Spinal cord (tissue), 10 donors: ENCODE measurements at places on chromosomes 6 and 20. TPM values are rescaled to one million over a fixed set of nuclear protein-coding genes. Genes with fewer than 3 reads are reported as not detected.

- no peaks in the 10 kb centered on the region for H3K36me3 ChIP-seq
- no peak for DNase-seq
- H3K4me1 ChIP-seq, result peaks cover 10% of the 10 kb centered on the region
- no peak overlapping the region for H3K27ac ChIP-seq
Observed at GRCh38 chr20:3901706-3902440, 12.7 kb downstream of the PANK2 start.

GRCh38 chr6:150152891-150153876 lies 10.3 kb downstream of the PPP1R14C start:
- peaks cover 10% of the 10 kb centered on the region for H3K4me1 ChIP-seq
- no peak for DNase-seq
- H3K27ac ChIP-seq, result no peak overlapping the region
- no peaks in the 10 kb centered on the region for H3K27me3 ChIP-seq

DNA sequence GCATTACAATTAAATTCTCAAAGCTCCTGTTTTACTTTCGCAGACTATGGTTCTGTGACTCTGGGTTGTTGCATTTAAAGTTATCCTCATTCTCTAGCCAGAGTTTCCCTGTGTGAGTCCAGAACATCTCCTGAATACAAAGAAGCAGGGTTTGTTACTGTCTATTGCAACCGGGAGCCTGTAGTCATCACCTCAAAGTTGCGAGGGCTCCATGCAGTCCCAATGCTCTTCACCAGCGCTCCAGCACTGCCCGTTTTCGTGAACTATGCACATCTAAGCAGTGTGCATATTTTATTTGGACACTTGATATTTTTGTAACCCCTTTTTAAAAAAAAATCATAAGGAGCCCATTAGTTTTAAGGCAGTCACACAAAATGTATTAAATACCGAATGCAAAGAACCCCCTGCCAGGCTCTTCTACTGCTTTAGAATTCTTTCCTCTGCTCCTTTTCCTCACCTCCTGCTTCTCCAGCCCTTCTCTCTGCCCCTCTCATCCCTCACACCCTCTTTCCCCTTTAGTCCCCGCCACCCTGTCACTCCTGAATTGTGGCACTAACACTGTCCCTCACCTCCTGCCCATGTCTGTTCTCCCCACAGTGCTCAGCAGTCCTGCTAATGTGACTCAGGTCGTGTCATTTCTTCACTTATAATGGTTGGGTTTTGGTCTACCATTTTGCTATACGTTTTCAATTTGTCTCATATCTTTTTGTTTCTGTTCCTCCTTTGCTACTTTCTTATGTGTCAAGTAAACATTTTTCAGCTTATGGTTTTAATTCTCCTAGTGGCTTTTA lies 1.1 kb upstream of the HLA-C start:
- no peak for DNase-seq
- H3K36me3 ChIP-seq, result peaks cover 8% of the 10 kb centered on the region
- H3K4me3 ChIP-seq, result no peak overlapping the region
- H3K27me3 ChIP-seq, result peaks cover 22% of the 10 kb centered on the region

Gene ZC3H12D
- polyA plus RNA-seq, result 0.79 TPM

DNA sequence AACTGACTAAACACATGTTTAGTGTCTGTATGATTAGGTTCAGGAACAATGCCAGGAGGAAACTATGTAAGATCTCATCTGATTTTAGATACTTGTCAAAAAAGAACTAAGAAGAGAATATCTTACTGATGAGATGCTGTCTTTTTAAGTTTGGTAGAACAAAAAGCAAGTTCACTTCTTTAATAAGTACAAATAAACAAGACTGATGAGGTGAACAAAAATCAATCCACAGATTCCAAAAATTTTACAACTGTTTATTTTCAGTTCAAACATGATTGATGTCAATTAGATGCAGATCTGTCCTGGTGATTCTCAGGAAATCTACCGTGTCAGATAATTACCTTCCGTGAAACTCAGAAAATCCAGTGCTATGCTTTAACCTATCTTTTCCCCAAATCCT lies 24.9 kb downstream of the EPHA7 start:
- no peak overlapping the region for H3K4me3 ChIP-seq
- no peaks in the 10 kb centered on the region for H3K36me3 ChIP-seq
- H3K27me3 ChIP-seq, result no peaks in the 10 kb centered on the region
- no peak for DNase-seq
- H3K27ac ChIP-seq, result no peak overlapping the region

- H3K4me1 ChIP-seq, result no peaks in the 10 kb centered on the region
- no peak for DNase-seq
- H3K27ac ChIP-seq, result no peak overlapping the region
- no peak overlapping the region for H3K4me3 ChIP-seq
Observed at GRCh38 chr6:44504301-44504791, 116.8 kb downstream of the CDC5L start.

Gene TPMT
- polyA plus RNA-seq, result 17.0 TPM

GRCh38 chr6:158906926-158907325 lies 87.8 kb upstream of the EZR start:
- no peaks in the 10 kb centered on the region for H3K27me3 ChIP-seq
- H3K27ac ChIP-seq, result no peak overlapping the region
- peaks cover 19% of the 10 kb centered on the region for H3K4me1 ChIP-seq
- no peaks in the 10 kb centered on the region for H3K36me3 ChIP-seq
- H3K4me3 ChIP-seq, result no peak overlapping the region
- DNase-seq, result no peak
